ENCODE measurements at places on chromosomes 1 and 21.

GRCh38 chr1:214193691-214194090 is 87.3 kb upstream of the SMYD2 start:
- no peak overlapping the region for H3K4me3 ChIP-seq
- H3K36me3 ChIP-seq = no peaks in the 10 kb centered on the region
- H3K27ac ChIP-seq = no peak overlapping the region
- DNase-seq = no peak
- no peaks in the 10 kb centered on the region for H3K4me1 ChIP-seq
- H3K27me3 ChIP-seq = no peaks in the 10 kb centered on the region

GRCh38 chr1:195733826-195734225 is 874.4 kb downstream of the KCNT2 start:
- DNase-seq = no peak
- H3K36me3 ChIP-seq = no peaks in the 10 kb centered on the region
- H3K4me1 ChIP-seq = no peaks in the 10 kb centered on the region
- H3K4me3 ChIP-seq = no peak overlapping the region

GRCh38 chr1:57468641-57469523 is 45.0 kb upstream of the DAB1 start:
- H3K27ac ChIP-seq = no peak overlapping the region
- no peaks in the 10 kb centered on the region for H3K36me3 ChIP-seq
- no peak overlapping the region for H3K4me3 ChIP-seq
- no peaks in the 10 kb centered on the region for H3K27me3 ChIP-seq
- no peak for DNase-seq

DNA sequence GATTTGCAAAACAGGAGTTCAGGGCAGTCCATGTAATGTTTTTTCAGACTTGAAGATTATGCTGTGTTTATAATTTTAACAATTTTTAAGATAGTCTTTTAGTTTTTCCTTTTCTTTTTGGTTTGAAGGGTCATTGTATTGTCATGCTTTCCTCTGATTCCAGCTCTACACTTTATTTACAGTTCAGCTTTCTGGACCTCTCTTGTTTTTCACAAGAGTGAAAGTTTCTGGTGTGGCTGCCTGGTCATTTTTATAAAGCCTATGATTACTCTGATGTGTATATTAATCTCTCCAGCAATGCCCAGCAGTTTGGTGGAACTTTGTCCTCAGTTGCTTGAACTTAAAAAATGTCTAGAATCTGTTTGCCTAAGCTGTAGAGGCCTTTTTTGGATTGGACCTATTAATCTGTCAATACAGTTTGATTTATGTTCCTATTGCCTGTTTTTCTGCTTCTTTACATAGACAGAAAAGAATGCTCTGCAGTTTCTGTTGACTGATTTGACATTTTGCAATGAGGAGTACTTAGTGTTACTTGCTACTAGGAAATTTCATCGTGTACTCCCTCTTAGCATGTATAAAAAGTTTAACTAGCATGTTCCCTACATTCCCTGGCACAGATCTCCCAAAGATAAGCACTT is 52.2 kb downstream of the XCL2 start:
- DNase-seq = no peak
- H3K4me1 ChIP-seq = peaks cover 8% of the 10 kb centered on the region
- H3K27me3 ChIP-seq = no peaks in the 10 kb centered on the region
- no peak overlapping the region for H3K4me3 ChIP-seq
- H3K36me3 ChIP-seq = no peaks in the 10 kb centered on the region

DNA sequence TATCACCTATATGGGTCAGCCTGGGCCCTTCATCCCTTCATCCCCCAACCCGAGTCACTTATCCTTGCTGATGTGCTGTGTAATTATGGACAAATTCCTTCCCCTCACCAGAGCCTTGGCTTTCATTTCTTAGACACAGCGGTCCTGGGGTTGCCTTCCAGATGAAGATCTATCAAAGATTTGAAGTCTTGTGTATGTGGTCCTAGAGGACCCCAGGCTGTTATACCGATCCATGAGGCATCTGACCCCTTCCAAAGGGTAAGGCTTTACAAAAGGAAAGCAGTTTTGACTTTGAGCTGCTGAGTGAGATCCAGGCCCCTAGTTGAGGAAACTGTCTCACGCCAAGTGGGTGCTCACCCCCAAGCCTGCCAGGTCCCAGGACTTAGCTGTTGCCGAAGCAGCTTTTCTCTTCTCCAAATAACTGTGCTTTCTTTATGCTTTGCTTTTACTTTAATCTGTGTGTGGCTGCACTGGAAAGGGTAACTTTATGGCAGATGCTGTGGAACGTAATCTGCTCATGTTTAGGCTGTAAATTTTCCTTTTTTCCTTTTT is 37.6 kb downstream of the MAN1C1 start:
- no peak overlapping the region for H3K27ac ChIP-seq
- no peaks in the 10 kb centered on the region for H3K36me3 ChIP-seq
- DNase-seq = no peak
- peaks cover 14% of the 10 kb centered on the region for H3K4me1 ChIP-seq

GRCh38 chr1:89688607-89689006 is 55.7 kb downstream of the LRRC8C start:
- peaks cover 17% of the 10 kb centered on the region for H3K4me1 ChIP-seq
- DNase-seq = no peak
- H3K27me3 ChIP-seq = no peaks in the 10 kb centered on the region
- H3K4me3 ChIP-seq = no peak overlapping the region
- no peak overlapping the region for H3K27ac ChIP-seq
- H3K36me3 ChIP-seq = no peaks in the 10 kb centered on the region

GRCh38 chr1:235304549-235305451 is 23.2 kb downstream of the ARID4B start:
- no peaks in the 10 kb centered on the region for H3K36me3 ChIP-seq
- peaks cover 63% of the 10 kb centered on the region for H3K4me1 ChIP-seq
- no peak overlapping the region for H3K4me3 ChIP-seq
- H3K27me3 ChIP-seq = no peaks in the 10 kb centered on the region

GRCh38 chr1:182768963-182769362 is 20.6 kb upstream of the NPL start:
- no peaks in the 10 kb centered on the region for H3K36me3 ChIP-seq
- no peak overlapping the region for H3K4me3 ChIP-seq
- DNase-seq = no peak
- H3K27ac ChIP-seq = no peak overlapping the region
- H3K27me3 ChIP-seq = no peaks in the 10 kb centered on the region
- no peaks in the 10 kb centered on the region for H3K4me1 ChIP-seq

- H3K4me3 ChIP-seq = no peak overlapping the region
- H3K27me3 ChIP-seq = no peaks in the 10 kb centered on the region
- DNase-seq = no peak
Observed at GRCh38 chr21:31448496-31448895, 104.4 kb upstream of the TIAM1 start.

- H3K27me3 ChIP-seq = no peaks in the 10 kb centered on the region
- H3K4me1 ChIP-seq = no peaks in the 10 kb centered on the region
- DNase-seq = no peak
Observed at GRCh38 chr1:160636076-160636475, 10.8 kb downstream of the SLAMF1 start.

GRCh38 chr1:108643492-108644335 is 17.2 kb downstream of the HENMT1 start:
- no peaks in the 10 kb centered on the region for H3K36me3 ChIP-seq
- no peaks in the 10 kb centered on the region for H3K27me3 ChIP-seq
- H3K4me3 ChIP-seq = no peak overlapping the region
- no peak overlapping the region for H3K27ac ChIP-seq

DNA sequence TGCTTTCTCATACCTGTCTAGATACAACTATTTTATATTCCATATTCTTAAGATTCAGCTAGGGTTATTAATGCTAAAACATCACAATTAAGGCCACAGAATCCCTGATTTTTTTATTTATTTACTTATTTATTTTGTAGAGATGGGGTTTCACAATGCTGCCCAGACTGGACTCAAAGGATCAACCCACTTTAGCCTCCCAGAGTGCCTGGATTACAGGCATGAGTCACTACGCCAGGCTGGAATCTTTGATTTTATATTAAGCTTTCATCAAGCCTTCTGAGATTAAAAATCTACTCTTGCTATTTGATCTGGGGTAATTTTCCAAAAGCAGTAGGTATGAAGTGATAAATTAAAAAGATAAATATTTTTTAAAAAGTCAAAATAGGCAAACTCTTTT is 38.9 kb downstream of the MCOLN2 start:
- H3K4me3 ChIP-seq = no peak overlapping the region
- no peak for DNase-seq
- no peaks in the 10 kb centered on the region for H3K36me3 ChIP-seq
- no peaks in the 10 kb centered on the region for H3K27me3 ChIP-seq

DNA sequence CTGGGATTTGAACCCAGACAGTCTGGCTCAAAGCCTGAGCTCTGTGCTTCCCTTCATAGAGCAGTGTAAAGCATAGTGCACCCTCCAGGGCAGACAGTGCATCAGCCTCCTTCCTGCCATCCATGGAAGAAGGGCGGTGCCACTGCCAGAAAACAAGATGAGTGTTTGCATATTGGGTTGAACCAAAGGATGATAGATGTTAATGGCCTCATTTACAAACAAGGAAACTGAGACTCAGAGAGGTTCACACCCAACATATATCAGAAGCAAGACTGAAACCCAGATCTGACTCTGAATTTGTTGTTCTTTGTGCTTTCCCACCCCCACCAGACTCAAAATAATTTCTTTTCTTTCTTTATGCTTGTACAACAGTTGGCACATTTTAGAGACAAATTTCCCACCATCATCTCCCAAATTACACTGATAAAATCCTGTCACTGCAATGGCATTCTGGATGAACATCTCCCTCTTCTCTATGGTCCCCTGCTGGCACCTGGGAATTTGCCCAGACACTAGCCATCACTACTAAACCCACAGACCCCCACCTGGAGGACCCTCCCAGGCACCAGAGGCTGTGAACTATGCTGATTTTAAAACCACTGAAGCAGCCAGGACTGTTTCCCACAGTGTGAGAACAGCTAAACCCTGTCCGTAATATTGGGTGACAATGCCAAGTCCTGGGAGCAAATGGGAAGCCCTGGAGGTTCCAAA is 45.4 kb upstream of the MPZL1 start:
- H3K36me3 ChIP-seq = no peaks in the 10 kb centered on the region
- no peaks in the 10 kb centered on the region for H3K27me3 ChIP-seq
- H3K4me1 ChIP-seq = peaks cover 3% of the 10 kb centered on the region

- no peak overlapping the region for H3K4me3 ChIP-seq
- no peak for DNase-seq
- no peaks in the 10 kb centered on the region for H3K27me3 ChIP-seq
- H3K36me3 ChIP-seq = no peaks in the 10 kb centered on the region
Observed at GRCh38 chr1:36821386-36821785, 212.9 kb downstream of the GRIK3 start.

DNA sequence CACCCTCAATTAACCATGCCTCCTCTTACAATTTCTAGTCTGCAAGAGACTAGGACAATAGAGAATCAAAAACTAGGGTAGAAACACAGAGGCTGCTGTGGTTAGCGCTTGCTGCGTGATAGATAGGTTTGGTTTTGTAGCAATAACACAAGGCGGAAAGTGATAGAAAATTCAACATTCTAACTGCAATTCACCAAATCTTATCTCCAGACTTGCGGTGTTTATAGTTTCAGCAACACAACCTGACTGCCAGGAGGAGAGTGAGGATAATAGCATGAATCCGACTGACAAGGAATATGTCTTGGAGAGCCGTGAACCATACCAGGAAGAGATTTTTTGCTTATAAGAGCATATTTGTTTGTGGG is 30.7 kb upstream of the IFNAR2 start:
- H3K4me3 ChIP-seq = no peak overlapping the region
- H3K4me1 ChIP-seq = peaks cover 24% of the 10 kb centered on the region

DNA sequence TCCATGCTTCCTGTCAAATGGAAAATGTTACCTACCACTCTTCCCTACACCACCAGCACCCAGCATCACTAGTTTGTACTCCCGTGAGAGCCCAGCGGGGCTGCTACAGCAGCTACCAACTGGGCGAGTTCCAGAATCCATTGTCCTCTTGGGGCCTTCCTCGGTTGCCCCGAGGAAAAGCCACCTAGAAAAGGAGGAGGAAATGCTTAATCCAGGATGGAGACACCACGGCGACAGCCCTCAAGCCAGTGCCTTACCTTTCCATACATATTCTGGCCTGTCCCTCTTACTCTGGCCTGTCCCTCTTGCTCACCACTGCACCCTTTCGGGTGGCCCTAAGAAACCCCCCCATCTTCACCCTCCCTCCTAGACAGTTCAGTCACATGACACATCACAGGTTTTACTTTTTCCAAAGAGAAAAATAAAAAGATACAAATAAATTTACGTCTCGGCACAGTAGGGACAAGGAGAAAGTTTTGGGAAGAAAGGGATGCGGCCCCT is 478 bp downstream of the RIT1 start:
- peaks cover 71% of the 10 kb centered on the region for H3K36me3 ChIP-seq
- peaks cover 11% of the 10 kb centered on the region for H3K4me1 ChIP-seq
- H3K4me3 ChIP-seq = peak overlapping the region; percentile 21
- H3K27me3 ChIP-seq = no peaks in the 10 kb centered on the region
- peak; percentile 27 for DNase-seq

DNA sequence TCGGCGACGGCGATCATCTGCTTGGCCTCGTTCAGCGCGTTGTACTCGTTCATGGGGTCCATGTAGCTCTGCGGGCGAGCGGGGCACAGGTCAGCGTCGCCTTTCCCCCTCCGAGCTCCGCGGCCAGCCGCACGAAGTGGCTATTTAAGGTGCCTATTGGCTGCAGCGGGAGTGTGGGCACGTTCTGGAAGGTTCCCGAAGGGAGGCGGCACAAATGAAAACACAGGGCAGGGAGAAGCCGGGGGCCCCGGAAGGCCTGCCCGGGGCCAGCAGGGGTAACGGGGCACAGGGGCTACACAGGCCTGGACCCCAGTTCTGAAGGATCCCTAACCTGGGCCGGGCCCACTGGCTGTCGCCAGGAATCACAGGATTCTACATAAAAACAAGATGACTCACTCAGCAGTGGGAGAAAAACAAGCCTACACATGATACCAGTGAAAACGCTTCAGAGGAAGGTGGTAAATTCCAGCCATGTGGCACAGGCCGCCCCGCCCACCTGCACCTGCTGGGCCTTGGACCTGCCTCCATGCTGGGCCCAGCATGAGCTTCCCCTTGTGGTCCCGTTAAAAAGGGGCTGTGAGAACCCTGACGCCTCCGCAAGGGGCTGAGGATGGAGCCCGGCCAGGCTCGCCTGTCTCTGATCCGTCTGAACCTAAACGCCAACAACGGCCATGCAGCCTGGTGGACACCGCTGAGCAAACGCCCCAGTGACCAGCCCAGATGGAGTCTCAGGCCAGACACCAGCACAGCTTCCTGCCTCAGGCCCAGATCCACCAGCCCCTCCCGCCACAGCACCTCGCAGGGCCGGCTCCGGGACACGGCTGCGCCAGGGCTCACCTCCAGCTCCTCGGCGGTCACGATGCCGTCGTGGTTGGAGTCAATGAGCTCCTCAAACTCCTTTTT is 3.9 kb upstream of the TNFRSF4 start:
- H3K27me3 ChIP-seq = no peaks in the 10 kb centered on the region
- H3K36me3 ChIP-seq = no peaks in the 10 kb centered on the region
